ENCODE measurements at places on chromosomes 13 and 19.
A peak's percentile ranks its signal among the peaks of the same experiment; 100 is the strongest.

GRCh38 chr13:101450749-101451130 is 1.7 kb upstream of the ITGBL1 start:
- ATAC-seq, result no peak

DNA sequence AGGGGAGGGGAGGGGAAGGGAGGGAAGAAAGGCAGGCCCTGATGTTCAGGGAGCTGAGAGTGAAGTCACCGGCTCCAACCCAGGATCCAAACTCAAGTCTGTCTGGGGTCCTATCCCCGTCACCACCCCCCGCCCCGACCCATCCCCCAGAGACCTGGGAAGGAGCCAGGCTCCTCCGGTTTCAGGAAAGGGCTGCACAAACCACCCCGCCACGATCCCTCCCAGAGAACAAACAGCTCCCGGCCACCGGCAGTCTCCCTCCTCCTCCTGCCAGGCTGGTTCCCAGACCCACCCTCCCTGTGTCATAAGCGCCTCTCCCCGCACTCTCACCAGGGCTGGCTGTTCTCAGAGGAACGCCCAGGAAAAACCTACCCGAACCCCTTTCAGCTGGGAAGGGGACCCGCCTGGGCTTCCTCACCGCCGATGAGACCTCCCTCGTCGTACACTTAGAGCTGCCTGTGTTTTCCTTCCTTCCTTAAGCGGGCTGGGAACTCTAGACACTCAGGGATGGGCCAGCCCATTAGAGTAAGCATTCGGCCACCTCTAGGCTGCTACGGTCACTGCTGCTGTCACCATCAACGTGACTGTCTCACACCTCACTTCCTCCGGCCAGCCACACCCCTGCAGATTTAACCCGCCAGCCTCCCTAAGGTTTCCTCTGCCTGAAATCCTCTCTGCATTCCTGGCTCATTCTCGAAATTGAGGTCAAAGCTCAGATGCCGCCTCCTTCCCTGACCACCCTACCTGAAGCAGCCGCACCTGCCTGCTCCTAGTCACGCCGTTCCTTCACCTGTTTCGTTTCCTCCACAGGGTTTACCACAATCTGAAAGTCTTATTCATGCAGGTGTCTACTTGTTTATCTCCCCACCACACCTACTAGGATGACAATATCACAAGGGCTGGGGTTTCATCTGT is 6.3 kb upstream of the RDH13 start:
- ATAC-seq, result peak; percentile 53

DNA sequence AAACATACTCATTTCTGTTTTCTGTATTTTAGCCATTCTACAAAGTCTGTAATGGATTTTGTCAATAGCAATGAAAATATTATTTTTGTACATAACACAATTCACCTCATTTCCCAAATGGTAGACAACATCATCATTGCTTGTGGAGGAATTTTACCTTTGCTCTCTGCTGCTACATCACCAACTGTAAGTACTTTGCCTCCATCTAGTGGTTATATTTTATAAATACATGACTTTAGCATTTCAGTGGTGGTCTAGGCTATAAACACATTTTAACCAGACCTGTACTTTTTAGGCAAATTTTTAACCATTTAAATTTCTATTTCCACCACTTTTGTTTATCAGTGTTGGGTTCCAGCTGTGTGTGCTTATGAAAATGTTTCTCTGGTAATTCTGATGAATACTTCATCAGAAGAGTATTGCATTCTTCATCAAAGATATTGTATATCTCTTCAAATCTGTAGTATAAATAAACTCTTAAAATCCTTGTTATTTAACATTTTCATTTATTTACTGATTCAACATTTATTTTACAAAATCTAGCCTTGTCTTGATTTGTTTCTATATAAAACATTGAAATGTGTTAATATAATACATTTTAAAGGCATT is 222.4 kb downstream of the NBEA start:
- peak; percentile 91 for ATAC-seq

DNA sequence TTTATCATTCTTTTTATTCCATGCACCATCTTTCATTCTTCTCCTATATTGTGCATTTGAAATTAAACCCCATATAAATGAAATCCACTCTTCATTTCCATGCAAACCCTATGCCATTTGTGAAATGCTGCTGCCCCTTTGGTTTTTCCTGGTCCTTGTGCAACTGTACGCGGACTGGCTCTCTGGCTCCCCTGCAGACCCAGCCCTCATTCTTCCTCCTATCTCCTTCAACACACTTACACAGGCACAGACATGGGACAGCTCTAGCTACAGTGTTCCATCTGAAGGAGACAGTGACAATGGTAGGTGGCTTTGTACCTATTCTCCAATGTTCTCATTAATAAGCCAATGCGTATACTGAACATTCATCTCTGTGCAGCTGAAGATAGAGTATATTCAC is 81.6 kb downstream of the ESD start:
- ATAC-seq, result no peak

DNA sequence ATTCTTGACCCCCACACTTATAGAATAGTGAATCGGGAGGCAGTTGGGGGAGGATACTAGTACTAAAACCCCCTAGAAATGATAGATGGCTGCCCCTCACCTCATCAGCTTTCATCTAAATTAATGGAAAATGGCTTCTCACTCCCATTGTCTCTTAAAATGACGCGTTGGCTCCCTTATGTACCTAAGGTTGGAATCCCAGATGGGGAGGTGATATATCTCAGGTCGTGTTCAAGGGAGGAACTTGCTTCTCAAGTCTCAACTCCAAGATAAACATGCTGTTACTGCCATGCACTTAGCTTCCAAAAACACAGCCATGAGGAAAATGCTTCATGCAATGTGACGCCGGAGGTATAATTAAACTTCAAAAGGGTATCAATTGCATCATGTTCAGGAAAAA is 18.8 kb upstream of the UBE2L5 start:
- no peak for ATAC-seq

GRCh38 chr13:73842626-73843025 is 291.6 kb downstream of the KLF12 start:
- no peak for ATAC-seq
